Activated CD4-positive, alpha-beta memory T cell treated with anti-CD3 and anti-CD28 coated beads, Interleukin-2, amount 10 ng/mL, durations not matched to agents 7 days and 5 days (primary cell): ENCODE measurements at places on chromosomes 1 and 21.

GRCh38 chr1:226660410-226661182, 78.5 kb downstream of the ITPKB start:
- no peak overlapping the region for H3K4me3 ChIP-seq
- no peak for DNase-seq
- H3K27me3 ChIP-seq = no peaks in the 10 kb centered on the region
- H3K36me3 ChIP-seq = peaks cover 18% of the 10 kb centered on the region

GRCh38 chr1:156797212-156797871, 19.3 kb downstream of the SH2D2A start:
- no peak overlapping the region for H3K4me3 ChIP-seq
- peaks cover 76% of the 10 kb centered on the region for H3K36me3 ChIP-seq
- DNase-seq = peak; percentile 70
- peaks cover 24% of the 10 kb centered on the region for H3K4me1 ChIP-seq
- H3K27me3 ChIP-seq = no peaks in the 10 kb centered on the region

DNA sequence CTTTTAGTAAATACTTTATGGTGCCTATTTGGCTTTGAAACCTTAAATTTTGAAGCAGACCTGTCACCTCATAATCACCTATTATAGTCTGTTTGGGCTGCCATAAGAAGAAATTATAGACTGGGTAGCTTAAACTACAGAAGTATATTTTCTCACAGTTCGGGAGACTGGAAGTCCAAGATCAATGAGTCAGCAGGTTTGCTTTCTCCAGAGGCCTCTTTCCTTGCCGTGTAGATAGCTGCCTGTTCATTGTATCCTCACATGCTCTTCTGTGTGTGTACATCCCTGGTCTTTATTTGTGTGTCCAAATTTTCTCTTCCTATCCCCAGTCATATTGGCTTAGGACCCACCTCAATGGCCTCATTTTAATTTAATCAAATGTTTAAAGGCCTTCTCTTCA, 518.2 kb downstream of the ADGRL2 start:
- H3K27me3 ChIP-seq = no peaks in the 10 kb centered on the region
- H3K36me3 ChIP-seq = no peaks in the 10 kb centered on the region
- H3K27ac ChIP-seq = no peak overlapping the region
- H3K4me3 ChIP-seq = no peak overlapping the region
- DNase-seq = no peak
- H3K4me1 ChIP-seq = no peaks in the 10 kb centered on the region

DNA sequence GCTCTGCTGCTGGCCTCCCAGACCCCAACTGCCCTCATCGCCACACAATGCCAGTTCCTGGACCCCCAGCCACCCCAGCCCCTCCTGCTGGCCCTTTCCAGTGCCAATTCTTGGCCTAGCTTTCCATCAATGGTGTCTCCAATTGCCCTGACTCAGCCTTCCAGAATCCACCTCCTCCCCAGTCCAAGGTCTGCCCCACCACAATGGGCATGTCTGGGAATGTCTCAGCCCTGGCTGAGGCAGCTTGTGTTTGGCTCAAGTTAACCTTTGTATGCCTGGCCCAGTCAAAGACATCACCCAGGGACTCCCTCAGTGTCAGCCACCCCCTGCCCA, 16.4 kb downstream of the ALDH4A1 start:
- no peak overlapping the region for H3K27ac ChIP-seq
- H3K4me1 ChIP-seq = no peaks in the 10 kb centered on the region
- no peaks in the 10 kb centered on the region for H3K36me3 ChIP-seq
- no peak overlapping the region for H3K4me3 ChIP-seq
- DNase-seq = no peak
- no peaks in the 10 kb centered on the region for H3K27me3 ChIP-seq

- H3K4me3 ChIP-seq = no peak overlapping the region
- H3K27me3 ChIP-seq = no peaks in the 10 kb centered on the region
- peak; percentile 10 for DNase-seq
Observed at GRCh38 chr21:46001821-46002681, 20.5 kb downstream of the COL6A1 start.

GRCh38 chr1:84918726-84919336, 25.8 kb upstream of the LPAR3 start:
- no peak for DNase-seq
- no peaks in the 10 kb centered on the region for H3K36me3 ChIP-seq
- H3K27me3 ChIP-seq = peaks cover 2% of the 10 kb centered on the region
- H3K27ac ChIP-seq = no peak overlapping the region

DNA sequence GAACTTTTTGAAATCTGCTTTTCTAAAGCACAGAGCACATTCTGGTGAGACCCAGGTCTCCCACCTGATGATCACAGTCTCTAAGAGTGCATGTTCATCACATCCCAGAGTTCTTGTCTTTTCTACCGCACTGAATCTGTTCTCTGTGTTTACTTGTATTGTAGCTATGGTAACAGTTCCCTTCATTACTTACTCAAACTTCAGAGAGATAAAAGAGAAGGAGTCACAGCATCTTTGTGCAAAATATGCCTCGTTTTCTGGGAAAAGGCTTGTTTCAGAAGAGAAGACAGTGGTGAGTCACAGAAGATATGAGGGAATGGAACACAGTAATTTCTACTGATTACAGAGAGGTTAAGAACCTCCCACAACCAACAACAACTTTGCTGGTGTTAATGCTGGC, 580.6 kb downstream of the PLA2G4A start:
- no peak for DNase-seq
- H3K4me3 ChIP-seq = no peak overlapping the region
- no peak overlapping the region for H3K27ac ChIP-seq
- no peaks in the 10 kb centered on the region for H3K27me3 ChIP-seq
- no peaks in the 10 kb centered on the region for H3K36me3 ChIP-seq

DNA sequence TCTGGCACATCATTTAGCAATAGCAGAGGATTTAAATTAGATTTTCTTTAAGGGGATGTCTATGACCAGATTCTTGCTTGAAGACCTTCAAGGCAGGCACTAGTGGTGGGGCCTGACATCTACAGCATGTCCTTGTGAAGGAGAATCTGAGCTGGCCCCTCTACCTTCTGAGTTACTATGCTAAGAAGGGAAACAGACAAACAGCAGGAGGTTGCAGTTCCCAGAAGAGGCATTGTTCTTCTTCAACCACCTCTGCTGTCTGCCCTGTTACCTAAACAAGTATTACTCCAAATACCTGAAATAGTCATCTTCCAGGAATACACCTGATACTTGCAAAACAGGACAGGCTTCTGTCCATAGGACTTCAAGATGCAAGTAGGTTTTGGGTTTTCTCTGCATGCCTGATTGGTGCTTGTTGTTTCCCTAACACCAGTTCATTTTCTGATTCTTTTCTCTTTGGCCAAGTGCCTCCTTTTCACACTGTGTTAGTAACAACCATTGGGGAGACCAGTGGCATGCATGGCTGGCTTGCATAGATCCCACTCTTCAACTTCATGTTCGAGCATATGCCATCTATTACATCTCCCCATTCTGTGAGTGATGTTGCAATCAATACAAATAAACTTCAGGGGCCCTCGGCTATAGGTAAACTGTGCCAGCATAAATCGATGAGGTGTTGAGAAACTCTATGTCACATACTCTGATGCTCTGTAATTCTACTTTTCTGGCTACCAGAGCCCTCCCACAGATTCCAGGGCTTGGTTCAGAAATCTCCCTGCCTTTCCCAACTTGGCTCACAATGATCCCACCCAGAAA, 93.0 kb upstream of the DUSP10 start:
- no peak overlapping the region for H3K27ac ChIP-seq
- H3K27me3 ChIP-seq = no peaks in the 10 kb centered on the region
- no peak for DNase-seq
- H3K4me3 ChIP-seq = no peak overlapping the region
- peaks cover 54% of the 10 kb centered on the region for H3K4me1 ChIP-seq

- H3K36me3 ChIP-seq = no peaks in the 10 kb centered on the region
- no peak for DNase-seq
- H3K27ac ChIP-seq = no peak overlapping the region
- no peak overlapping the region for H3K4me3 ChIP-seq
- H3K4me1 ChIP-seq = no peaks in the 10 kb centered on the region
- H3K27me3 ChIP-seq = peaks cover 8% of the 10 kb centered on the region
Observed at GRCh38 chr21:46163380-46163779, 8.0 kb upstream of the FTCD start.

DNA sequence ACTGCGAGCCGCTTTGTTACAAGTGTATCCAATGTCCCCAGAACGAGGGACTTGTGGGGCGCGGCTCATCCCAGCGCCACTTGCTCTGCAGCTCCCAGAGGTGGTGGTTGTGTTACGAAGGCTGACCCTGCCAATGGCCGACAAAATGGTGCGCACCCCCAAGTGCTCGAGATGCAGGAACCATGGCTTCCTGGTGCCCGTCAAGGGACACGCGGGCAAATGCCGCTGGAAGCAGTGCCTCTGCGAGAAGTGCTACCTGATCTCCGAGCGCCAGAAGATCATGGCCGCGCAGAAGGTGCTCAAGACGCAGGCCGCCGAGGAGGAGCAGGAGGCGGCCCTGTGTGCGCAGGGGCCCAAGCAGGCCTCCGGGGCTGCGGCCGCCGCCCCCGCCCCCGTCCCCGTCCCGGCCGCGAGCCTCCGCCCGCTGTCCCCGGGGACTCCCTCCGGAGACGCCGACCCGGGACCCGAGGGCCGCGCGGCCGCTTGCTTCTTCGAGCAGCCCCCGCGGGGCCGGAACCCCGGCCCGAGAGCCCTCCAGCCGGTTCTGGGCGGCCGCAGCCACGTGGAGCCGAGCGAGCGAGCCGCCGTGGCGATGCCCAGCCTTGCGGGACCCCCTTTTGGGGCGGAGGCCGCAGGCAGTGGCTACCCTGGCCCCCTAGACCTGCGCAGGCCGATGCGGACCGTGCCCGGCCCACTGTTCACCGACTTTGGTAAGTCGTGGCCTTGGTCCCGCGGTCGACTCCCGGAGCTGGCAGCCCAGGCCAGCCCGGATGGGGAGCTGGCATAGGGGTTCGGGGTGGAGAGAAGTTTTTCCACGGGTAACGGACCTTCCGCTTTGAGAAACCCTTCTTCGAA, at the start of gene DMRTB1:
Gene DMRTB1 (plus strand): TSS at position 79 of the 855 bp plus-strand sequence. CDS start 55 bp downstream, at position 134.
- H3K27ac ChIP-seq = no peak within 1 kb of the TSS
- peaks cover 6% of the 10 kb centered on the region for H3K27me3 ChIP-seq
- no peak for DNase-seq
- H3K4me3 ChIP-seq = no peak within 1 kb of the TSS
- H3K36me3 ChIP-seq = no peaks in the 10 kb centered on the region

DNA sequence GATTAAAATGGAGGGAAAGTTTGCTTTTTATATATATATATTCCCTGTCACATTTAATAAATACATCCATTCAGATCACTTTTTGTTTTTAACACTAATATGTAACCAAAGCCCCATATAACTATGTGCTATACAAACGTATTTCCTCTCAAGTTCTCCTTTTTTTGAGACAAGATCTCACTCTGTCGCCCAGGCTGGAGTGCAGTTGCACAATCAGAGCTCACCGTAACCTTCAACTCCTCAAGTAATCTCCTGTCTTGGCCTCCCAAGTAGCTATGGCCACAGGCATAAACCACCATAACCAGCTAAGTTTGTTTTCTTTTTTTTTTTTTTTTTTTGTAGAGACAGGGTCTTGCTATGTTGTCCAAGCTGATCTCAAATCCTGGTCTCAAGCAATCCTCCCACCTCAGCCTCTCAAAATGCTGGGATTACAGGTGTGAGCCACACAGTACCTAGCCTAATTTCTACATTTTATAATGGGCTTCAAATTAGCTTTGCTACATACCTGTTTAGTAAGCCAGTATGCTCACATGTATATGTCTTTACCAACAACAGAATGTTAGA, 120.0 kb downstream of the TGFBR3 start:
- DNase-seq = no peak
- H3K4me3 ChIP-seq = no peak overlapping the region
- peaks cover 52% of the 10 kb centered on the region for H3K36me3 ChIP-seq
- no peak overlapping the region for H3K27ac ChIP-seq
- no peaks in the 10 kb centered on the region for H3K27me3 ChIP-seq
- H3K4me1 ChIP-seq = peaks cover 36% of the 10 kb centered on the region

DNA sequence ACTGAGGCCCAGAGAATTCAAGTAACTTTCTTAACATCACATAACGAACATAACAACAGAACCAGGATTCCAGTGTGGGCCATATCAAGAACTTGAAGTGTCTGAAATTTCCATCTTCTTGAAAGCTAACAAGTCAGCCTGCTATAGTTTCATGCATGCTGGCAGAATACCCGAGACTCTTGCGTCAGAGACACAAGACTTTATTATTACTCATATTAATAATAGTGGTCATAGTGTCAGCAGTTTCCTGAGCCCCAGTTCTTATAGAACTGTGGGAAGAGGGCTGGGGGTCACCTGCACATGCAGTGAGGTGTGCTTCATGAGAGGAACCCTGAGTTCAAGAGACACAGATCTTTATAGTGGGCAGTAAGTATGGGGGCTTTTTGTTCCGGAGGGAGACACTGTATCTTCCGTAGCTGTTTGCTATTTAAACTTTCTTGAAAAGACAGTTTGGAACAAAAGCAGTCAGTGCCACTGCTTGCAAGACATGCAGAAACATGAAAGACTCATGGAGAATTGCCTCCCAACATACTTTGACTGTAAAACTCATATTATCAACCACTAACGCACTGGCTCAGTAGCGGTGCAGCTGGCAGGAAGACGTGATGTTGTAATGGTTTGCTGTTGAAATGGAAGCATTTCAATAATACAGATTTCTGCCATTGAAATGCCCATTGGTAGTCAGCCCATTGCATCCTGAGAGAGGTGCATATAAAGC, 339.2 kb downstream of the ADGRL2 start:
- no peaks in the 10 kb centered on the region for H3K36me3 ChIP-seq
- DNase-seq = no peak
- H3K27me3 ChIP-seq = no peaks in the 10 kb centered on the region
- H3K4me1 ChIP-seq = no peaks in the 10 kb centered on the region
- no peak overlapping the region for H3K4me3 ChIP-seq

GRCh38 chr1:212381397-212382035, 33.2 kb downstream of the PACC1 start:
- H3K36me3 ChIP-seq = peaks cover 64% of the 10 kb centered on the region
- H3K27ac ChIP-seq = no peak overlapping the region
- no peak overlapping the region for H3K4me3 ChIP-seq
- no peaks in the 10 kb centered on the region for H3K27me3 ChIP-seq
- no peaks in the 10 kb centered on the region for H3K4me1 ChIP-seq

- H3K27ac ChIP-seq = no peak overlapping the region
- peaks cover 26% of the 10 kb centered on the region for H3K4me1 ChIP-seq
- H3K27me3 ChIP-seq = peaks cover 30% of the 10 kb centered on the region
- H3K4me3 ChIP-seq = no peak overlapping the region
Observed at GRCh38 chr1:206663362-206663761, 21.3 kb upstream of the MAPKAPK2 start.

GRCh38 chr21:17343055-17343454, 169.8 kb upstream of the CXADR start:
- no peak overlapping the region for H3K27ac ChIP-seq
- no peaks in the 10 kb centered on the region for H3K4me1 ChIP-seq
- no peak overlapping the region for H3K4me3 ChIP-seq
- H3K27me3 ChIP-seq = no peaks in the 10 kb centered on the region
- no peak for DNase-seq

- H3K4me3 ChIP-seq = no peak overlapping the region
- H3K27me3 ChIP-seq = peaks cover 13% of the 10 kb centered on the region
- DNase-seq = no peak
- no peaks in the 10 kb centered on the region for H3K36me3 ChIP-seq
- no peaks in the 10 kb centered on the region for H3K4me1 ChIP-seq
Observed at GRCh38 chr1:182484531-182485257, 34.7 kb downstream of the RGSL1 start.

DNA sequence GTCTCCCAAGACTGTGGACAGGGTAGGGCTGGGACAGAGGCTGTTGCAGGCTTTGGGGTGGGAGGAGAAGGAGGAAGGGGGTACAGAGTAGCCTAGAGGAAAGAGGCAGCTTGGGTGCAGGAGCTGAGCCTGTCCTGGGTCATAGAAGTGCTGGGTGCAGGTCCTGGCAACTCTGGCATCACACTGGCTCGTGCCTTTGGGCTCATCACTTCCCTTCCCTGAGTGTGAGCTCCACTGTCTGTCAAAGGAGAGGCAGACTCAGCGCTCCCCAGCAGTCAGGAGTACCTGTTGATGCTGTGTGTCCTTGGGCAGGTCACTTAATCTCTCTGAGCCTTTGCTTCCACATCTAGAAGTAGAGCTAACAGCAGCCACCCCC, 157.1 kb downstream of the PTPRU start:
- no peak for DNase-seq
- H3K36me3 ChIP-seq = no peaks in the 10 kb centered on the region
- no peaks in the 10 kb centered on the region for H3K27me3 ChIP-seq
